Activated CD4-positive, alpha-beta T cell treated with anti-CD3 and anti-CD28 coated beads, Interleukin-2, amount 50 U/mL, for 24 hours (primary cell): ENCODE measurements at places on chromosomes 5 and 9.

GRCh38 chr9:116313638-116314037 lies 160.0 kb downstream of the PAPPA start:
- no peak for DNase-seq

- DNase-seq, result no peak
Observed at GRCh38 chr5:130994496-130995253, 170.4 kb downstream of the HINT1 start.

- no peak for DNase-seq
Observed at GRCh38 chr9:90770182-90770738, 31.4 kb upstream of the SYK start.

DNA sequence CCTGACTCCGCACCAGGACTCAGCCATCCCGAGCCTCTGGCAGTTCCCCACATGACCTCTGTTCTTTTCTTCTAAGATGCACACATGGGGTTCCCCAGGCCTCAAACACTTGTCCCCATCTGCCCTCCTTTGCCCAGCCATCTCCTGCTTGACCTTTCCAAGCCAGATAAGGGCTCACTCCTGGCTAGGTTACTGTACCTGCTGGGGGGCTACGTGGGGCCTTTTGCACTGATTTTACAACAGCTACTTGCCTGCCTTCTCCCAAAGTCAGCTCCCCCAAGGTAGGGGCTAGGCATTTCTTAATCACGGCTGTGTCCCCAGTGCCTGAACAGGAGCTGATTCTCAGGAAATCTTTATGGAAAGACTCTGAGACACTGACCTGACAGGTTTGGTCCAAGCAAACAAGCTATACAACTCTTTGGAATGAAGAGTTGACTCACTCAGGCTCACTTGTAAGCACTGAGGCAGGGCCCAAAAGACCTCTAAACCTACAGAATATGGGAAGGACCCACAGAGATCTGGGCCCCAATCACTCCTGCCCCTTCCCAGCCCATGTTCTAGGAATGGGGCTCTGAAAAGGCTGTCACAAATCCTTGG lies 2.5 kb downstream of the MACROH2A1 start:
- no peak for DNase-seq

DNA sequence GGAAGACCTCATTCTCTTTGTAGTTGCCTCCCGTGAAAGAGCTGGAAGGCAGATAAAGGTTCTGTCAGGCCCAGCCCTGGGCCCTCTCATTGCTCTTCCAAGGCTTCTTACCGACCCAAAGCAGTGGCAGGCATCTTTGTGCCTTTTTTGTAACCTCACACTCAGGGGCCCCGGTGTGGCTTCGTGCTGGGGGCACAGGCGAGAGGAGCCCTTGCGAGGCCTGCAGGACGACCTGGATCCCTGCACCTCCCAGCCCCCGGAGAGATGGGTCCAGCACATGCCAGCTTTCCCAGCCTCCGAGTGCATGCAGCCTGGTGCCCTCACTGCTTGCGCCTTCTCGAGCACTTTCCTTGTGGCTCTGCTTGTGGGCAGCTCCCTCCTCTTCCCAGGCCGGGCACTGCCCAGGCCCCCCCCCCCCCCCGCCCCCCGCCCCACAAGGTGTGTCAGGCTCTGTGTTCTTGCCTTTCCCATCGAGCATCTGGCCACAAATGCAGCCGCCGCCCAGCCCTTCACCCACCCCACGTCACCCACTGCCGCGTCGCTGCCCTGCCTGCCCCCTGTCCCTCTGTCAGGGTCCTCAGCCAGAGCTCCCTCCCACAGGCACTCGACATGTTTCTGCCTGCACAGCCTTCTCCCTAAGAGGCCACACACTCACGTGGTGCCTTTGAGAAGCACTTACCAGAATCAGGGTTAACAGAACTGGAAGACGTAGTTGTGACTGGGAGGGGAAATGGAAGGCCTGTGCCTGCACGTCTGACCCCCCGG lies 63.7 kb upstream of the CACNA1B start:
- DNase-seq, result no peak

DNA sequence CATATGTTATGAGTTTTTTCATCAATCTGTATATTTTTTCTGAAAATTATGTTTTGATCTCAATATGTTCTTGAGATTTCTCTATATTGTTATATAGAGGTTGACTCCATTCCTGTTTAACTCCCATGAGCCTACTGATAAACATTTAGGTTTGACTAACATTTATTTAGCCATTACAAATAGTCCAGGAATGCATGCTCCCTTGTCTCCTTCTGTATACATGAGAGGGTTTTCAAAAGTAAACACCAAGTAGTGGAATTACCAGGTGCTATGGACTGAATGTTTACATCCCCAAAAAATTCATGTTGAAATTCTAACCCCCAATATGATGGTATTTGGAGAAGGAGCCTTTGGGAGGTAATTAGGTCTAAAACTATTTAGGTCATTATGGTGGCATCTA lies 3.5 kb upstream of the OR5C1 start:
- no peak for DNase-seq

GRCh38 chr9:92147852-92148180 lies 32.6 kb upstream of the SPTLC1 start:
- DNase-seq, result no peak

- no peak for DNase-seq
Observed at GRCh38 chr9:78167356-78167755, 68.5 kb upstream of the CEP78 start.

- no peak for DNase-seq
Observed at GRCh38 chr5:77900691-77901090, 124.6 kb upstream of the TBCA start.
